Stimulated activated CD8-positive, alpha-beta memory T cell treated with anti-CD3 and anti-CD28 coated beads, Interleukin-4, amount 100 ng/mL, for 1 hour (primary cell): ENCODE measurements at places on chromosomes 16 and 17.
A peak's percentile ranks its signal among the peaks of the same experiment; 100 is the strongest.

- DNase-seq = no peak
Measured at GRCh38 chr17:52947418-52947817, 788.9 kb upstream of the CA10 start.

DNA sequence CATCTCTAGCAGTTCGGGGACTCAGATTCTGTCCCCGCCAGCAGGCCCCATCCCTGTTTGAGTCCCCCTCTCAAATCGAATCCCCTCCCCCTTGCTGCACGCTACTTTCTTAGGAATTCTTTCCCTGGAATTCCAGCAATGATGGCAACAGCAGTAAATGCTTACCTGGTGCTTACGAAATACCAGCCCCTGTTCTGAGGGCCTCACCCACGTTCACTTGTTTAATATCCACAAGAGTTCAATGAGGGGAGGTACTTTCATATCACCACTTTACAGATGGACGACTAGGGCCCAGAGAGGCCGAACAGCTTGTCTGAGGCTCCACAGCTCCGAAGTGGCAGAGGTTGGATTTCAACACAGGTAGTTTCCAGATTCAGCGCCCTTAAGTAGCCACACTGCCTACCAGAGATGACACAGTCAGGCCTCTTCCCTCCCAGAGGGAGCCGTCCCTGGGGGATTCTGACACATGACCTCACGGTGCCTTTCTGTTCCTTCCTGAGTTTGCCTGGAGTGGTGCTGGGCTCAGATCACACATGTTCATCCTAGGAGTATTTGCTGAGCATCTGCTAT lies 120.7 kb upstream of the GSE1 start:
- no peak for DNase-seq

- DNase-seq = no peak
Measured at GRCh38 chr17:55845385-55845784, 94.5 kb downstream of the PCTP start.

GRCh38 chr17:79089720-79090442 lies 15.3 kb downstream of the ENGASE start:
- no peak for DNase-seq

GRCh38 chr16:1342526-1343427 lies 8.9 kb downstream of the TSR3 start:
- peak; percentile 90 for DNase-seq
